ENCODE measurements at places on chromosomes 6 and 20.

GRCh38 chr20:55953201-55953600 lies 52.1 kb downstream of the CBLN4 start:
- DNase-seq, result no peak

DNA sequence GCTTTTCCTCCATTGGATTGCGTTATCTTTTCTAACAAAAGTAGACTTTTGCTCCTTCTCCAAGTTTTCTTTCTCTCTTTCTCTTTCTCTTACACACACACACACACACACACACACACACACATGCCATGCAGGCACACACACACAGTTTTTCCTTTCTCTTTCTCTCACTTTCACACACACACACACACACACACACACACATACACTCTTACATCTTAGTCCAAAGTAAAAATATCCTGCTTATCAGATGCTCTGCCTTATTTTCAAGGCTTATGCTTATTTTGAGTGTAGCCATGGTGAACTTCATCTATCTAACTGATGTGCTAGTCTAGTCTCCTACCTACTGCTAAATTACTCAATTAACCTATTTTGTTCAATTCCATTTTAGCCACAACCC lies 34.4 kb upstream of the RAB23 start:
- DNase-seq, result no peak

DNA sequence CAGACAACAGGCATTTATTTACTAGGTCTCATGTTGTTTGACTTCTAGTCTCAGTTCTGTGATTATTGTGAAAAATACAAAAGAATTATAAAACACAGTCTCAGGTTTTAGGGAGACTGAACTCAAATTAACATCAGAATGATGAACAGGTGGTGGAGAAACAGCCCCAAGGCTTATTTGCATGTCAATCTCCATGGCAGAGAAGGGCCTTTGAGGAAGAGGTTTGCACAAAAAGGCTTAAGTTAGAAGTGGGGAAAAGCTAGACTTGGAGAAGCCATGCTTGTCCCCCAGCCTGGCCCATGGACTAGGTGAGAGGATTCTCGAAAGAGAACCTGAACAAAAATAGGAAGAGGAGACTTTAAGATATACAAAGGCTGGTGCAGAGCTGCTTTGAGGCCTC lies 183.3 kb downstream of the EDN1 start:
- DNase-seq, result no peak

GRCh38 chr20:10603971-10604864 lies 69.6 kb downstream of the JAG1 start:
- DNase-seq, result peak; percentile 89

DNA sequence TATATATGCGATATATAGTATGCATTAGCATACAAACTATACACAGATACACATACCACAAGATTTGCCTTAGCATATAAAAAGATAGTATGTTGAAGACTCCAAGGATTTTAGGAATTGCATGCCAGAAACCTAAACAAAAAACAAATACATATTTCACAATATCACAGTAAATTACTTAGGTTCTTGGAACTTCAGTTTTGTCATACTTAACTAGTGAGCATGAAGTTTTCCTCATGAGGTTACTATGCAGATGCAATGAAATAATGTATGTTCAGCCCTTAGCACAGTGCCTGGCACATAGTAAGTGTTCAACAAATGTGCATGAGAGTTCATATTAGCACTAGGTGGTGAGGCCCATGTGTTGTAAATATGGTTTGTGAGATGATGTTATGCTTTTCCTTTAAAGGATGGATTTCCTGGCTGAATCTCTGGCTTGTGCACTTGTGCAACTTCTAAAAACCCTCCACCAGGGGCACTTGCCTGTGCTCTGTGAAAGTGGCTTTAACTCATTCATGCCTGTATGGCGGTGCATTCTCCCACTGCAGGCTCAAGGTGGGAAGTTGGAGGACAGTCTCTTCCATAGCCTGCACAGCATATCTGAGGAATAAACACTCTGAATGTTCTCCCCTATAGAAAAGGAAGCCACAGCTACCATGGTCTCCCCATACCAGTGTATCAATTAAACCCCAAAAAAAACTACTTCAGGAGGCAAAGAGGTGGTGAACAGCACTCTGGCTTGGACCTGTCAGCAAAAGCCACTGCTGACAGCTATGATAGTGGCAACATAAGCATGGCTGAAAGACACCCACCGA lies 624.1 kb upstream of the CDH4 start:
- DNase-seq, result no peak

- DNase-seq, result peak; percentile 25
Observed at GRCh38 chr20:20594171-20594530, 118.3 kb downstream of the RALGAPA2 start.

- peak; percentile 45 for DNase-seq
Observed at GRCh38 chr20:57388953-57389694, 2.1 kb upstream of the RBM38 start.

DNA sequence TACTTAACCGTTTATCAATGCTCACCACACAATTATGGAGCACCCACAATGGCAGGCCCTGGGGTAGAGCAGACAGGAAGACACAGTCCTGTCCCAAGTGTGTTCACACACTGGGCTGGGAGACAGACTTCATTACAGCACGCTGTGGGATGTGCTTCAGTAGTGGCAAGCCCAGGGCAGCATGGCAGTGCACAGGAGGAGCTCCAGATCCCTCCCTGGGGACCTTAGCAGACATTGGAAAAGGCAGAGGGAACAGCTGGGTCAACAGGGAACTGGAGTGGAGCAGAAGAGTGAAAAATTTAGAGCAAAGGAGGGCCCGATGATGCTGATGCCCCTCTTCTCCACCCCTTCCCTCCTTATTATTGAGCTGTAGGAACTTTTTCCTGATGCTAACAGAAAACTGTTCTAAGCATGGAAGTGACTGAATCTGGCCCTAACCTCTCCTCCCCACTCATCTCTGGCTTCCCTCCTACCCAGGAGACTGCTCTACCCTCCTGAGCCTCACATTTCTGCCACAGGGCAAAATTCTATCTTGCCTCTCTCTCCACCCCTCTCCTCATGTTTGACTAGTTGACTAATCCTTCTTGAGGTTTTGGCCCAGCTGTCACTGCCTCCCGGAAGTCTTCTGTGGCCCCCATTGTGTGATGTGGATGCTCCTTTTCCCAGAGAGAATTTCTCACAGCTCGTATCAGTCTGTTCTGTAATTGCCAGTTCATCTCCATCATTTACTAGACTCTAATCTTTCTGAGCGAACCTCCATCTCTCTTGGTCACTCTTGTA lies 41.3 kb upstream of the NOP56 start:
- DNase-seq, result no peak
